ENCODE measurements at places on chromosomes 13 and 19.
A peak's percentile ranks its signal among the peaks of the same experiment; 100 is the strongest.

GRCh38 chr19:4768934-4769777 lies 22.4 kb upstream of the FEM1A start:
- peak; percentile 73 for DNase-seq

DNA sequence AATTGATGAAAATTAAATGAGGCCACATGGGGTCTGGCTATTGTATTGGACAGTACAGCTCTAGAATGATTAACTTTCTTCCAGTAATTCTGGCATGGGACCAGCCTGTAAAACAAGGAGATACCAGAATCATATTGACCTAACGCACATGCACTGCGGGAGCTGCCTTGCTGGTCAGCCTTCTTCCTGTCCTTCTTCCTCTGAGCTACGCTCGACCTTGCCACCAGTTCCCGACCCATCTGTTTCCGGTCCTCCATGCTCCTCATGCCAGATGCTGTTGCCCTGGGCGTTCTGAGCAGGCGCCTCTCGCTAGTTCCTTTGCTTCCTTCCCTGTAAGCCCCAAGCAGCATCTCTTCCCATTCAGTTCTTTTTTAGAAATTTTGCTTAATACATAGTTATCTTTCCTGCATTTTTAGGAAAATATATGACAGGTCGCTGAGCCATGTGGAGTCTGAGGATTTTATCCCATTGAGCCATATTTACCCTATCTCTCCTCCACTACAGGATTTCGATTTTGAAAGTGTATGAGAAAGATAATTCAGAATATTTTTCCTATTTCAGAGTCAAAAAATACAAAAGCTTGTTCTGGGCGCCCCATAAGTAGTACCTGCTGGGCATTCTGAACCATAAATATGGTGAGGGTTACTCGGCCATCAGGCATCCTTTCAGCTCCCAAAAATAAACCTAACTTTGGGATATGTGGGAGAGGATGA lies 38.6 kb downstream of the TNFRSF19 start:
- DNase-seq: no peak

DNA sequence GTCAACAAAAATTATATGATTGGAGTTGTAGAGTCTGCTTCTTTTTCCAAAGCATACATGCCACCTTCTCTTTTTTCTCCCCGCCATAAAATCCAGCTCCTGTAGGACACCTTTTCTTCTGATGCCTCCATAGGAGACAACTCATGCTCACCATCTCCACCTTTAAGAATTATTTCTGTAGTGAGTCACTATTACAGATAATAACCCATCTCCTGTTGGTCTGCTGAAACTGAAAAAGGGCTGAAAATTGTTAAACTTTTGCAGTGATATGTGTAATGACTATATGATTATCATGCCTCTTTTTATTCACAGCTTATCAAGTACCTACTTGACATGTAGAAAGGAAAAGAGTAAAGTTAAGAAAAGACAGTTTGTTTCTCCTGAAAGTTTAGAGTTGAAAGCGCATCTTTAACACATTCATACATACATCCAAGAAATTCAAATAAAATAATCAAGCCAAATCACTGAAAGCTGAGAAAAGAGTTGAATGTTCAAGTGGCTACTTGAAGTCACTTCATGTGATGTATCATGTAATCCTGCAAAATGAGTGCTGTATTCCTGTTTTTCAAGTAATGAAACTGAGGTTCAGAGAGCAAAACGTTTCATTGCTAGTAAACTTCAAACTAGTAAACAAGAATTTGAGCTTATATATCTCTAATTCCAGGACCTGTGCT lies 35.5 kb upstream of the LPAR6 start:
- no peak for DNase-seq

GRCh38 chr19:49362929-49363267 lies 682 bp upstream of the TEAD2 start:
- peak; percentile 29 for DNase-seq

GRCh38 chr19:1416014-1416841 lies 8.8 kb downstream of the DAZAP1 start:
- DNase-seq: no peak

GRCh38 chr19:34397853-34398252 lies 6.3 kb upstream of the PDCD2L start:
- no peak for DNase-seq

- no peak for DNase-seq
These were observed 487 bp downstream of the FLT1 start for GRCh38 chr13:28494504-28494777.
